ENCODE measurements at places on chromosomes 4 and X.

GRCh38 chr4:152164561-152164960 is 371.3 kb downstream of the FBXW7 start:
- no peak for DNase-seq

DNA sequence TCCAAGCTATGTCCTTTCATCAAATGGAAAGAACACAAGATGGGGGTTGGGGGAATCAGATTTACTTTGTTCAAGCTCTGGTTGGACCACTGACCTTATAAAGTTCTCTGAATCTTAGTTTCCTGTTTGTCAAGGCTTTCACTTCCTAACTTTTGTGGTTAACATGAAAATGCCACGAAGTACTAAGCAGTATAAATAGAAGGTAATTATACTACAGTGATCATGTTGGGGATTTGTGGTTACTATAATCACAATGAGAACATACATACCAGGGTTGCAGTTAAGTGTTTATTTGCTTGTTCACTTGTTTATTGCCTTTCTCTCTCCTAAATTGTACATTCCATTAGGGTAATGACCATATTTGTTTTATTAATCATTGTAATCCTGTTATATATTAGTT is 53.2 kb downstream of the SPRY1 start:
- DNase-seq = no peak

- DNase-seq = no peak
Measured at GRCh38 chr4:47013373-47013772, 18.0 kb upstream of the GABRB1 start.

GRCh38 chr4:110787707-110788106 is 164.8 kb upstream of the PITX2 start:
- DNase-seq = no peak

GRCh38 chrX:22193851-22194659 is 78.7 kb upstream of the CBLL2 start:
- no peak for DNase-seq

DNA sequence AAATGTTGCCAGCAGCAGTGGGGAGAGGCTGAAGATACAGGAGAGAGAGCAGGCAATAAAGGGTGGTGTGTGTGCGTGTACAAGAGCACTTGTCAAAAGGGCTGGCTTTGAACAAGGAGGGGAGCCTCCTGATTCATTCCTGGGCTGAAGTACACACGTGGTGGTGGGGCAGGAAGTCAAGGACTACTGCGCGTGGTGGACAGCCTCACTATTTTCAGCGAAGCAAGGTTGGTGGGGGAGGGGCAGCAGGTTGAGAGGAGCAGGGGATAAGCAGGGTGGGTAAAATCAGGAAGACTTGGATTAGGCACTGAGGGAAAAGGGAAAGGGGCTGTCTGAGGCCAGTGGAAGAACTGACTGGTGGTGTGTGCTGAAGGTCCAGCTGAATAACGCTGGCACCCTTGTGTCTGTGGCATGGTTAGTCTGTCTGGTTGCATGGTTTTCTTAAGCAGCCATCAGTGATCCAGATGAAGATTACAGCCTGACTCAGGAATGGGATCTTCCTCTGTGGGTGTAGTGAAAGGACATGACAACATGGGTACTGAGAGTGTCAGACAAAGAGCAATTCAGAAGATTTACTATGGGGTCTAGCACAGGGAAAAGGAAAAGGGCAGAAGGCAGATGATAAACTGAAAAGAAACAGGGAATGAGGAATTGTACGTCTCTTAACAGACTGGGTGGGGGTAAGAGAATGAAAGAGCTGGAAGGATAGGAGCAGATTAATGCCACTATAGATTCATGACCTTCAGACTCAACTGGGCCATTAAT is 149.8 kb downstream of the CHM start:
- DNase-seq = no peak

DNA sequence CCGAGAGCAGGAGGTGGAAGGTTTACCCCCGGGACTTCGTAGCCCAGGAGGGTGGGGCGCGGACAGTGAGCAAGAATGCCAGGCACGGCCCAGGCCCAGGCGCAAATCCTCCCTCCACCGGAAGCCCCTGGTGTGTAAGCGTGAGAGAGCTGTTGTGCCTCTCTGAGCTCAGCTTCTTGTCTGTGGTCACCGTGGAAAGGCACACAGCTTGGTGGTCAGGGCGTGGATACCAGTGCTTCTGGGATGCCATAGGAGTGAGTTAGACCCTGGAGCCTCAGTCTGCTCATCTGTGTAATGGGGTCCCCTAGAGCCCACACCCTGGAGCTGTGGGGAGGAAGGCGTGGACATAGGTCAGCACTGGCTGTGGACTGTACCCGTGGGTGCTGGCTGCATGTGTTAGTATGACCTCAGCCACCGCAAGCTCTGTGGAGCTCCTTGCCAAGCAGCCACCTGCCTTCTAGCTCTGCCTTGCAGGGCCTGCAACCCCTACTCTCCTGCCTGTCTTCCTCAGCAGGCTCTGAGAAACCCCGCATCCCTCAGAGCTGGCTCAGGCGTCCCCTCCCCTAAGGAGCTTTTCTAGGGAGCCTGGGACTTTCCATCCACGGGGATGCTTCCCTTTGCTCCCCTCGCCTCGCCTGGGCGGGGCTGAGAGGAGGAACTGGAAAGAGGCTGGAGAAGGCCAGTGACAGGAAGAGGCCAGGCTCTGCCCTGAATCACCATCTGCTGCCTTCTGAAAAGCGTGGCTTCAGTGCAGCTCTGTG is 28.0 kb upstream of the AFAP1 start:
- no peak for DNase-seq

DNA sequence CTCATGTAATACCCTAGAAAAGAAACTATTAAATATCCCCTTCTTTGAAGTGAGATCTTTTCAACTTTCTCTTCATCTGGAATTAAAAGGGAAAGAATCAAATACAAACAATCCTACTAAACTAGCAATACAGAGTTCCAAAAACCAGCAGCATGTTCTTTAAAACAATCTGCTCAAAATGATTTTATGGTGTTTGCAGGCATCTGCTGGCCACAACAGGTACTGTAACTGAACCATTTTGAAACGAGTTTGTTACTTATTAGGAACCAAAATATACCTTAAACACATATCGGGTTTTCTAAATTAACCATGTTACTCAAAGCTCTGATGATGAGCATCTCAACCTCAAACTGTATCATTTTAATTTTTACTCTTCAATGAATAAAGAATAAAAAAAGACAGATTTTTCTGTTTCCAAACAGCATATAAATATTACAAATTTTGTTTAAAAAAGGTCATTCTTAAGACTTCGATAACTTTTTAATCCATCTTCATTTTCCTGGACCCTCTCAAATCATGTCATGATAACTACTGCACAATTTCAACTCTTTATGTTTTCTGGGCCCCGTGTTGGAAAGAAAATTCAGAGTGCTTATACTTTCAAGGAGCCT is 56.5 kb downstream of the ARAP2 start:
- no peak for DNase-seq

GRCh38 chr4:154559494-154560418 is 3.1 kb upstream of the FGB start:
- DNase-seq = no peak

GRCh38 chr4:10085386-10085785 is 31.2 kb downstream of the WDR1 start:
- no peak for DNase-seq

GRCh38 chr4:40613456-40613855 is 16.2 kb downstream of the RBM47 start:
- DNase-seq = no peak

GRCh38 chrX:3216581-3217180 is 129.8 kb downstream of the MXRA5 start:
- DNase-seq = no peak

DNA sequence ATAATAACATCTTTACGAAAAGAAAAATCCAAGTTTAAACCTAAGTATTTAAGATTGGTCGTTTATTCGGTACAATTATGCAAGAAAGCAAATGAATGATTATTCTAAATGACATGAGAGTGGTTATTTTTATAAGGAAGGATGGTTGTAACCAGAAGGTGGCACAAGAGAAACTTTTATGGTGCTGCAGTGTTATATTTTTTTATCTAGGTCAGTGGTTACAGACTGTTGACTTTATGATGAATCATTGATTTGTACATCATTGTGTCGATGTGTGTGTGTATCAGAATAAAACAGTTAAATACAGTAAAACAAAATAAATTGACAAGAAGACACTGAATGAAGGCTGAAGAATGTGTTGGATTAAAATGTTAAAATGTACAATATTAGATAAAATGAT is 9.8 kb downstream of the DCAF8L2 start:
- DNase-seq = no peak

DNA sequence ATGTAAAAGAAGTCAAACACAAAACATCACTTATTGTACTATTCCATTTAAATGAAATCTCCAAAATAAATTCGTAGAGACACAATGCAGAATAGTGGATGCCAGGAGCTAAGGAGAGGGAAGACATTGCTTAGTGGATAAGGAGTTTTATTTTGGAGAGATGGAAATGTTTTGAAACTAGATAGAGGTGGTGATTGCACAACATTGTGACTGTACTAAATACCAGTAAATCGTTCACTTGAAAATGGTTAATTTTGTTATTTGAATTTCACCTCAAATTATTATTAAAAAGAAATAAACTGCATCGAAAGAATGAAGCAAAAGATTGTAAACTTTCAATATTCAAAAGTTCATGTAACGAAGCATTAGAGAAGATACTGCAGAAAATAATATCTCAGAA is 9.7 kb upstream of the ACSL4 start:
- DNase-seq = no peak

- no peak for DNase-seq
Measured at GRCh38 chrX:133698298-133698697, 283.0 kb upstream of the GPC4 start.

DNA sequence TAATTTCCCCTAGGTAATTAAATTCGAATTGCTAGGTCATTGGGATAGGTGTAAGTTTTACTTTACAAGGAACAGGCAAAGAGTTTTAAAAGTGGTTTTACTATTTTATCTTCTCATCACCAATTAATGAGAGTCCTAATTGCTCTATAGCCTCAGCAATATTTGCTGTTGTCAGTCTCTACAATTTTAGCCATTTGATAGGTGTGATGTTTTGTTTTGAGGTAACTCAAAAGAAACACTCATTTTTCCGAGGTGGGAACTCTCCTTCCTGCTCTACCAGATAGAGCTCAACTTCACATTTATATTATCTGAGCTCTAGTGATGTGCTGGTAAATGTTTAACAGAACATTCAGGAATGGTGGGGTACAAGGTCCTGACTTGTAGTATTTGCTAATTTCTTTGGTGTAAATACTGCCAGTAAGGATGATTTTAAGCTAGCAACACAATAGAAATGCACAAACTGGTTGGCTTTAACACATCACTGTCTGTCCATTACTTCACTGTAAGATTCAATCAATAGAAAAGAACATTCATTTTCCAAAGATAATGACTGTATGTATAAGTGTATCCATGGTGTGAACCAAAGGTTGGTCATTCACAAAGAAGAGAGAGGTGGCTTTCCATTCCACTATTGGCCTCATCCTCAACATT is 62.7 kb downstream of the LDB2 start:
- no peak for DNase-seq

- DNase-seq = no peak
Measured at GRCh38 chr4:98290511-98290910, 29.3 kb downstream of the RAP1GDS1 start.

GRCh38 chr4:148375584-148375983 is 66.6 kb downstream of the NR3C2 start:
- DNase-seq = no peak

GRCh38 chr4:186414390-186414789 is 141.0 kb downstream of the MTNR1A start:
- DNase-seq = no peak

DNA sequence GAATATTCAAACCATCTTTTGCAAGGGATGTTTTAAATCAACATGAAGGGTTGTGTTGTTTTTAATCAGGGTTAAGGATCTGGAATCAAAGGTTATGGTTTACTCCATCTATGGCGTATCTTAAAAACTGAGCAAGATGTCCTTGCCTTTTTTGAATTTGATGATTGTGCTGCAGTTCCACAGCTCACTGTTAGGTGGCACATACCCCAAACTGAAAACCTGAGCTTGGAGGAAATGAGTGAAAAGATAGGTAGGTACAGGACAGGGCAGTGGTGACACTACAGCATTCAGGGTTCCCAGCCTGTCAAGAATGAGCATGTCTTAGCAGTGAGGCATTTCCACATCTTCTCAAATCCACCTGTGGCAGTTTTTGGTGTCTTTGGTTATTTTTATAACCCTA is 13.1 kb upstream of the EOLA1 start:
- DNase-seq = no peak

DNA sequence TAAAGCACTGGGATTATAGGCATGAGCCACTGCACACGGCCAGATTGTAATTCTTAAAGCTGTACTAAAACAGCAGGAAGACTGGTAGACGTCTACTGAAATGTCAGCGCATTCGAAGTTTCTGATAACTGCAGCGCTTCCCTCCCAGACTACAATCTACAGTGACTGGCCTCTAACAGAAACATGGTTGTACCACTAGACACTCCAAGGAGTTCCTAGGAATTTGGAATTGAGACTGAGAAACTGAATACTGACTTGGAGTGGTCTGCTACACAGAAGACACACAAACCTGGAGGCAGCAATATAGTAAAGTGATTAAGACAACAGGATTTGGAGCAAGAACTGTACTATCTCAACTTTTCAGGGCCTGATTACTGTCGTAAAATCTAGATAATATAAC is 937 bp downstream of the HELQ start:
- DNase-seq = no peak

DNA sequence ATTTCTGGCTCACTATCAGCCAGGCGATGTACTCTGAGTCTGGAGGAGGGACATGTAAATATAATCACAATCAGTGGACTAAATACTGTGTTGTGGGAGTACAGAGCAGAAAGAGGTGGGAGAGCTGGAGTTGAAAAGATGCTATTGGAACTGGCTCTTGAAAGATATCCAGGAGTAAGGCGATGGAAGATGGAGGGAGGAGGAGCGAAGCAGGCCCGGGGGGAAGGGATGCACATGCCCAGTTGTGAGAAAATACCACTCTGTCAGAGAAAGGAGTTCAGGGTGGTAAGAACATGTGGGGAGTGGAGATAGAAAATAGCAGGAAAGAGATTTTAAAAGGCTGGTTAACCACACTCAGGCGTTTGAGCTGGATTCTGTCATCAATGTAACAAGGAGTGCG is 216.9 kb upstream of the ETNPPL start:
- no peak for DNase-seq

GRCh38 chrX:130039847-130040246 is 57.4 kb downstream of the BCORL1 start:
- DNase-seq = no peak

DNA sequence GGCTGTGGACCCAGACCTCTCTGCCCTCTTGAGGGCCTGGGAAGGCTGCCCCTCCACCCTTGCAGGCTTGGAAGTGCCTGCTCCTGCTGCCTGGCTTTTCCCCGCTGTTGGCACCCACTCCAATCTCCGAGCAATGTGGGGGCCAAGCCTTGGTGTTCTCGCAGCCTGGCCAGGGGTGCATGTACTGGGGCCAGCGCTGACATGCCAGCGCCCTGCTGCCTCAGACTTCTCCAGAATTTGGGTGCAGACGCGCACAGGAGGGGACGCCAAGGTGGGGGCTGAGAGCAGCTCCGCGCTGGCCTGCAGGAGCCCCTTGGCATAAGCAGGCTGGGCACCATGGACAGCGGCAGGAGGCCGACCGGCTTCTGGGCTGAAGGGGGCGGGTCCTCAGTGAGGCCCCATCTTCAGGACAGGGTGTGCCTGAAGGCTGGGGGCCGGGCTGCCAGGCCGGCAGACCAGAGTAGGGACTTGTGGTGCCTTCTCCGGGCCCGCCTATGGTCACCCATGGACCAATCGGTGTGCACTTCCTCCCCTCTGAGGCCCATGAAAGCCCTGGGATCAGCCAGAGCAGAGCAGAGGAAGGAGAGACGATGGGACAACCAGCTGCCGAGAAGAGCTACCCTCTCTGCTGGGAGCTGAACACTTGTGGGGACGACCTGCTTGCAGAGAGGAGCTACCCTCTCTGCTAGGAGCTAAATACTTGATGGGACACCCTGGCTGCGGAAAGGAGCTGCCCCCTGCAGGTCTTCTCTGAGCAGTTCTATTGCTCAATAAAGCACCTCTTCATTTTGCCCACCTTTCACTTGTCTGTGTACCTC is 118.3 kb downstream of the DNAAF6 start:
- DNase-seq = peak; percentile 53
